AG04449 (cell line): ENCODE measurements at places on chromosomes 16 and 17.
A peak's percentile ranks its signal among the peaks of the same experiment; 100 is the strongest.

- DNase-seq: no peak
Measured at GRCh38 chr16:58442547-58442946, 50.3 kb downstream of the GINS3 start.

- DNase-seq: no peak
Measured at GRCh38 chr16:49664221-49665215, 191.4 kb downstream of the ZNF423 start.

DNA sequence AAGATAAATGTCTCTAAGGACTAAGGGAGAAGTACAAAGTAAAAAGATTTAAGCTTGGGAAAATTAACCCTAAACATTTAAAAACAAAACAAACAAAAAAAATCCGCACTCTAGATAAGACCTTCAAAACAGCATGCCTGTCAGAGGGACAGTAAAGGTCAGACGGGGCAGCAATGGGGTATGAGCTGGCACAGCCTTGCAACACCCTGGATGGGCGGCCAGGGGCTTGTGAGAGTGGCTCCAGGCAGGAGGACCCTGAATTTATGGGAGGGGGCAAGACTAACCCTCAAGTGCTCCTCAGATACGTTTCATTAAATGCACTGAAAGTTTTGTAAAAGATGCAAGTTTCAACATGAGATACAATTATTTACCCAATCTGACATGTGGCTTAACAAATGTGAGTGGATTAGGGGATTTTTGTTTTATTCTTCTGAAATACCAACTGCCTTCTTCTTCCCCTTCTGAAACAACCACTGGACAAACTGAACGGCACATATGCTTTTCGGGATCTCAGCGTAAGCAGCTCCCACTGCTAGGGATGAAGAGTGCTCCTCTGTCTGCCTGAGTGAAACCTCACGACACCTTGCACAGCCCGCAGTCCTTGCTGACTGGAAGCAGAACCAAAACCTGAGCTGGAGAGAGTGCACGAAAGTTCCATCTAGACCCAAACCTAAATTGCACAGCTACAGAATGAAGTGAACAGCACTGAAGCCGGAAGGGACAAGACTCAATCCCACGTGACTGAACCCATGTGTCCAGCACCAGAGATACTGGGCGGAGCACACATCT is 128.4 kb downstream of the ANKRD11 start:
- DNase-seq: no peak

DNA sequence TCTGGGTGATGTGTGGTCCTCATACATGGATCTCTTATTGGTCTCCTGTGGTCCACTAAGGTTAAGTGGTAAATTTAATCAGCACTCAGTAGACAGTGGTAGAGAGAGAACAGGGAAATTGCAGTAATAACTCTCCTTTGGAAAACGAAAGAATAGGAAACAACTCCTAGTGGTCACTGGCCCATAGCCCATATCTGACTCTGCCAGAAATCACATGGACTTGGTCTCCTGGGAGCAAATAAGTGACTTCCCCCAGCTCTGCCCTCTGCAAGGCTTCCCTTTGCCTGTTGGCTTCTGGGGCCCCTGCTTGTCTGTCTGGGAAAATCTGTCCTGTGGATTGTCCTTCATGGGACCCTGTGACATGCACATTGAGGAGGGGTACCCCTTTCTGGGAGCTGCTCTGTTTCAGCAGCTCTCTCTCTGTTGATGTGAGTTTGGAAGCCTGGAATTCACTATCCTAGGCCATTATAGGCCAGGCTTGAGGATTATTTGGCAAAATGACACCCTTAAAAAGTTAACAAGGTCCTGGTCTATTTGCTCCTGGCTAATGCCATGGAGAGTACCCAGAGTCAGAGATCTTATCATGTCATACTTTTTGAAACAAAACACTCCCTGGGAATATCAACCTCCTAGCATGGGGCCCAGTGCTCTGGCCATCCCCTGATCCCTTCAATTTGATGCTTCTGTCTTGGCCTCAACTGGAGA is 58.0 kb upstream of the HNF1B start:
- DNase-seq: no peak

- no peak for DNase-seq
Measured at GRCh38 chr17:50464736-50465135, 3.9 kb downstream of the CHAD start.

- DNase-seq: no peak
Measured at GRCh38 chr17:64131606-64132270, 1.8 kb upstream of the ERN1 start.

- no peak for DNase-seq
Measured at GRCh38 chr17:35545150-35545549, 7.7 kb upstream of the SLFN12L start.

DNA sequence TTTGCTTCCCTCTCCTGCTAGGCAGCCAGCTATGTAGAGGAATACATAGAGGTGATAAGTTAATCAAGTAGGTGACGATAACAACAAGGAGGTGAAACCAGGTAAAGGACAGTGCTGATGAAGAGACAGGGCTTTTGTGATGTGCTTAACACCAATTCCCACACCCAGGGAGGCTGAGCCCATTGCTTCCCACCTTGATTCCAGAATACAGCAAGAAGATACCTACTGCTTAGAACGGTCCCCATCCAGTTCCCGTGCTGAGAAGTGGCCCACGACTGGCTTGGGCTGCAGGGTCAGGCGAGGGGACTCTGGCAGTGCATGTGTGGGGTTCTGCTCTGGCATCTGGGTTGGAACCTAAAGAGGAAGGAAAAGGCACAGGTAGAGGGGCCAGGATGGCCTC is 16.1 kb upstream of the GFAP start:
- no peak for DNase-seq

- DNase-seq: no peak
Measured at GRCh38 chr16:15604460-15605440, 38.2 kb downstream of the MARF1 start.

- DNase-seq: no peak
Measured at GRCh38 chr17:61474934-61475333, 22.7 kb downstream of the TBX4 start.

DNA sequence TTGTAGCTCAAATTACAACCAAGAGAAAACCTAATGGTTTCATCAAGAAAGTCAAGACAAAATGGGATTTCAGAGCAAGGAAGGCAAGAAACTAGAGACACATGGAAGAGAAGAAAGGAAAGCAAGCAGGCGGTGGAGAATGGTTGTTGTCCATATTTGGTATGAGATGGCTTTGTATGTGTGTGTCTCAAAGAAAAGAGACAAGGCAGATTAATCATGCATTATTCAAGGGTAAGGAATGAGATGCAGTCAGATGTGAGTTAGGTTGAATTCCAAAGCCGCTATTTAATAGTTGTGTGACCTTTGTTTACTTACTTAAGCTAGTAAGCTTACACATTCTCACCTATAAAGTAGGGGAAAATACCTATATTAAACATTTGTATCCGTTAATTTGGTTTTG is 1029.6 kb downstream of the CDH11 start:
- DNase-seq: peak; percentile 46

DNA sequence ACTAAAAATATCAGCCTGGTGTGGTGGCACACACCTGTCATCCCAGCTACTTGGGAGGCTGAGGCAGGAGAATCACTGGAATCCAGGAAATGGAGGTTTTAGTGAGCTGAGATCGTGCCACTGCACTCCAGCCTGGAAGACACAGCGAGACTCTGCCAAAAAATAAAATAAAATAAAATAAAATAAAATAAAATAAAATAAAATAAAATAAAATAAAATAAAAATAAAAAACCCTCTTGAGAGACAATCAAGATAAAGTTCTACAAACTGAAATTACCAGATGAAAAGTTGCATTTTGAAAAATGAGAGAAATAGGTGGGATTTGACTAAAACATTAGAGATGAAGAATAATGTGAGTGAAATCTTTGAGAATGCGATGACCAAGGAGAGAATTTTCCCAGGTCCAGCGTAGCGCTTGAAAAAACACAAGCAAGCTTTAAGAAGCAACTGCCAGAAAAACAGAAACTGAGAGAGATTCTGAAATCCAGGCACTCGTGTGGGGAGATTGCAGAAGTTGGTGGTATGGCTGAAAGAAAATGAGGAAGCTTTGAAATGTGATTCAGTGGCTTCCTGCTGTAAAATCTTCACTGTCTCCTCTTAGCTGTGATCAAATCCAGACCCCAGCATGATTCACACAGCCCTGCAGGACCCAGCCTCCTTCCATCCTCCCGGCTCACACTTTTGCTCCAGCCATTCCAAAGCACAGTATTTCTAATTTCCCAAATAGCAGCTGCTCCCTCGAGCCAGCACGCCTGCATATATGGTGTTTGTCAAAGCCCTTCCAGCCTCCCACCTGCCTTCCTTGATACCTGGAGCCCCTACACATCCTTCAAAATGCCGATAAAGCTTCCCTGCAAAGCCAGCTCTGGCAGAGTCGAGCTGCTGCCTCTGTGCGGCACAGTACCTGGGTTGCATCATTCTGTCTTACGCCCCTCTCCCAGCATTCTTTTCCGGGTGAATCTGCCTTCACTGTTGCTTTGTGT is 8.2 kb upstream of the CD300E start:
- DNase-seq: no peak

DNA sequence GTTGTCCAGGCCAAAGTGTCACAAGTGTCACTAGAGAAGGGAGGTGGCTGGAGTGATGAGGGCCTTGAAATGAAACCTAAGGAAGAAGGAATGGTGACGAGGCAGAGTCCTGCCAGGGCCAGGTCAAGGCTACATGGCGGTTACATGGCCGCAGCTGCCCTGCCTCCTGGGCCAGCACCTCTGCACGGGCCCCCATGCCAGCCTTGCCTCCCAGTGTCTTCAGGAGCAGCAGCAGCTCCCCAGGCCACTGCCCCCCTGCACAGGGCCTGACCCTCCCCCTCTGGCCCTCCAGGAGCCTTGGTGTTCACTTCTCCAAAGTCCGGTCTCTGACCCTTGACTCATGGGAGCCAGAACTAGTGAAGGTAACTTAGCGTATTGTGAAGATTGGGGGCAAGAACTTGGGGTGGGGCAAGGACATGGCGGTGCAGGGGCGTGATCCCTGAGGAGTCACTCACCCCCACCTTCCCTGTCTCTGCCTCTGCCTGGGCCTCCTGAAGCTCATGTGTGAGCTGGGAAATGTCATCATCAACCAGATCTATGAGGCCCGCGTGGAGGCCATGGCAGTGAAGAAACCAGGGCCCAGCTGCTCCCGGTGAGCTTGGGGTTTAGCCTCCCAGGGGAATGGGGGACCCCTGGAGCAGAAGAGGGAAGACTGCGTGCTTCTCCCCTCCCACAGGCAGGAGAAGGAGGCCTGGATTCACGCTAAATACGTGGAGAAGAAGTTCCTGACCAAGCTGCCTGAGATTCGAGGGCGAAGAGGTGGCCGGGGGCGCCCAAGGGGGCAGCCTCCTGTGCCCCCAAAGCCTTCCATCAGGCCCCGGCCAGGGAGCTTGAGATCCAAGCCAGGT is 4.1 kb upstream of the KCTD11 start:
- no peak for DNase-seq

- DNase-seq: no peak
Measured at GRCh38 chr17:14201021-14201987, 35.4 kb downstream of the CDRT15 start.

- no peak for DNase-seq
Measured at GRCh38 chr16:78890373-78890895, 710.1 kb downstream of the MAF start.

GRCh38 chr17:34363183-34363661 is at the start of gene CCL1:
CCL1 (minus strand) TSS chr17:34363233; CDS start chr17:34363161, 72 bp downstream.
- no peak for DNase-seq

DNA sequence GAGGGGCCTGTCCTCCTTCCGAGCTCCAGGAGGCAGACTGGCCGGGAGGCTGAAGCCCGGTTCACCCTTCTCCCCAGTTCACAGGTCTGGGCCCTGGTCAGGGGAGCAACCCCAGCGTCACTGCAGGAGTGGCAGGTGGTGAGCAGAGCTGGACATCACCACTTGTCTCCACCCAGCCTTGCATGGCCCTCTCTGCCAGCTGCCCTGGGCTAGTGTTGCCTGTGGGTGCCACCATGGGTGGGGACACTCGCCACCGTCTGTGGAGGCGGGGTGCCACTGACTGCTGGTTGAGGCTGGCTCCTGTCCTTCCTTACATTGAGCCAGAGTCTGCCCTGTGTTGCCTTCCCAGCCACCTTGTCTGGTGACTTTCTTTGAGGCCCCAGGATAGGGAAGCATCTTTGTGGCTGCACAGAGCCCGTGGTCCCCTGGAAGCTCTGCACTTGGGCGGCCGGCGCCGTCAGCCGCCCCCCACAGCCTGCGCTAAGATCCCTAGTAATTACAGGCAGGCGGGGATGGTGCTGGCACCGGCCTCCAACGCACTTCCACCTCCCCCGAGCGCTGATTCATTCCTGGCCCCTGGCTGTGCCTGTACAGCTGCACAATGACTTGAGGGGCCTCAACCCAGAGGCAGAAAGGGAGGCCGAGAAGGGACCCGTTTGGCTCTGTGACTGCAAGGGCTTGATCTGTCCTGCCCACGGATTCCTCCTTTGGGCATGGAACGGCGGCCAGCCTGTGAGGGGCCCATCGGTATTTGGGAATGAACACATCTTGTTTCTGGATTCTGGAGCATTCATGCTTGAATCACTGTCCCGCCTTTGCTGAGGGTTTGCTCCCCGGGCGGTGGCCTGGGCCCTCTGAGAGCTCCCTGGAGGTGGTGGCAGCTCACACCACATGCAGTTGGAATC is 5.2 kb downstream of the BAIAP2 start:
- no peak for DNase-seq

DNA sequence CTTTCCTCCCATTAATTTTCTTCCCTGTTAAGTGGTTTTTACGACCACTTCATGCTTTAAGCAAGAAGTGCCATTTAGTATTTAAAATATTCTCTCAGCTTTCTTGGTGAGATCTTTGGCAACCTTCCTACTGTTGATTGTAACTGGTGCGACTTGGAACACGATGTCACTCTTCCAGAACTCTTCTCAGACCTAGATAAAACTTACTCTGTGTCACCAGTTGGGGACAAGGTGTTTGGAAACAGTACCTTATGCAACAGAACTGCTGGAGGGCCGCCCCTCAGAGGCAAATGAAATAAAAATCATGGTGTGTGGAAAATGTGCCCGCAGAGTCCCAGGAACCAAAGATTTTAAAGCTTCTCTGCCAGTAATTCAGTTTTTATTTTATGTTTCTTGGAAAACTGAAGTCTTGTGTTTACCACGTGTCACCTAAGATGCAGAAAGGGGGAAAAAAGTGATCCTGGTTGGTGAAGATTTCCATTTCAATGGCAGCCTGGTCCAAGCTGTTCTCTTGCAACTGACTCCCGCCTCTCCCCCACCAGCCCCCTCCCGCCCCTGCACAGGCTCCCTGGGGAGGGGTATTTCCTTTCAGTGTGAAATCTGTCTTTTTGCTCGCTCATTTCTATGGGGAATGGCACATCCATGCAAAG is 7.2 kb upstream of the HSD11B2 start:
- DNase-seq: no peak

DNA sequence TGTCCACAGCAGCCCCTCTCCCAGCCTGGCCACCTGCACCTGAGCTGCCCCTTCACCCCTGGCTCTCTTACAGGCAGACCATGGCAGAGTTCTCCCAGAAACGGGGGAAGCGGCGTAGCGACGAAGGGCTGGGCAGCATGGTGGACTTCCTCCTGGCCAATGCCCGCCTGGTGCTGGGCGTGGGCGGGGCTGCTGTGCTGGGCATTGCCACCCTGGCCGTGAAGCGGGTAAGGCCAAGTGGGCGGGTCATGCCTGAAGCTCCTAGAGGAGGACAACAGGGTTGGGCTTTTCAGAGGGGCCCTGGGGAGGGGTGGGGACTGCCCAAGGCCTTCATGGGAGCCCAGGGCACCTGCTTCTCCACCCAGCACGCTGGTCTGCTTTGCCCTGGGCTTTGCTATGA is 2.2 kb downstream of the MIEF2 start:
- DNase-seq: no peak

- no peak for DNase-seq
Measured at GRCh38 chr17:80937462-80938381, 53.9 kb upstream of the CHMP6 start.

GRCh38 chr17:65953316-65954147 is 238.4 kb downstream of the CEP112 start:
- DNase-seq: no peak

- no peak for DNase-seq
Measured at GRCh38 chr17:55673743-55674506, 48.7 kb downstream of the TMEM100 start.
